ENCODE measurements at places on chromosomes 4 and X.

- DNase-seq: no peak
Observed at GRCh38 chr4:85901500-85901899, 426.6 kb downstream of the ARHGAP24 start.

DNA sequence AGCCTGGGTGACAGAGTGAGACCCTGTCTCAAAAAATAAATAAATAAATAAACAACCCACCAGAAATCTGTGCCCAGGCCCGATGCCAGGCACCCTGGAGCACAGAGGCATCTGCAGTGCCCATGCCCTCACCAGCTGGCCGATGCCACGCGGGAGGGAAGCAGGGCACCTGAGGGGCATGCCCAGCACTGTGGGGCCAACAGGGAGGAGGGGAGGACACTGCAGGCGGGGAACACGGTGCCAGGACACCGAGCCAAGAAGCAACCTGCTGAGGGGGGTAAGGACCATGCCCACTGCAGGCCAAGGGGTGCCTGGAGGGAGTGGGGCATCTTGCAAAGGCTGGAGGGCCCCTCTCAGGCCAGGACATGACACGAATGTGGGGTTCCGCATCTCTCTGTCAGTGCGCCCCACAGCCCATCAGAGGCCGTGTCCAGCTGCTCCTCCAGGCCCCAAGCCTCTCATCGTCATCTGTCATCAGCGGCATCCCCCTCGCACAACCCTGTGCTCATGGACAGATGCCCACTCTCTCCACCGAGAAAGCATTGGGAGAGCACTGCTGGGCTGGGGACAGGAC lies 13.3 kb upstream of the DUSP9 start:
- DNase-seq: no peak

GRCh38 chr4:3401436-3402171 lies 40.2 kb upstream of the HGFAC start:
- DNase-seq: no peak

DNA sequence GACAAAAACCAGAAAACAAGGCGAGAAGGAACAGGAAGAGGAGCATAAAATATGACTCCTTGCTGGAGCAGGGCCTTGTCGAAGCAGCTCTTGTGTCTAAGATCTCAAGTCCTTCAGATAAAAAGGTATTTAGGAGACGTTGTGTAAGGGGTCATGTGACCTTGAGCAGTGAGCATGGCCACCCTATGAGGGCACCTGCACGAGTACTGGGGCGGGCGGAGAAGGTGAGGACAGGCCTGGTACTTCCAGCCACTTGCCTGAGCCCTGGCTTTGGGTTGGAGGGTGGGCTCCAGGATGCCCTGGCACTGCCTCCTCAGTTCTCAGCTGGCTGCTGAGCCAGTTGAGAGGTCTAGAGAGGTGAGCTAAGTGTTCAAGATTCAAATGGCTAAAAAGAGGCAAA lies 29.9 kb downstream of the NSD2 start:
- DNase-seq: no peak

DNA sequence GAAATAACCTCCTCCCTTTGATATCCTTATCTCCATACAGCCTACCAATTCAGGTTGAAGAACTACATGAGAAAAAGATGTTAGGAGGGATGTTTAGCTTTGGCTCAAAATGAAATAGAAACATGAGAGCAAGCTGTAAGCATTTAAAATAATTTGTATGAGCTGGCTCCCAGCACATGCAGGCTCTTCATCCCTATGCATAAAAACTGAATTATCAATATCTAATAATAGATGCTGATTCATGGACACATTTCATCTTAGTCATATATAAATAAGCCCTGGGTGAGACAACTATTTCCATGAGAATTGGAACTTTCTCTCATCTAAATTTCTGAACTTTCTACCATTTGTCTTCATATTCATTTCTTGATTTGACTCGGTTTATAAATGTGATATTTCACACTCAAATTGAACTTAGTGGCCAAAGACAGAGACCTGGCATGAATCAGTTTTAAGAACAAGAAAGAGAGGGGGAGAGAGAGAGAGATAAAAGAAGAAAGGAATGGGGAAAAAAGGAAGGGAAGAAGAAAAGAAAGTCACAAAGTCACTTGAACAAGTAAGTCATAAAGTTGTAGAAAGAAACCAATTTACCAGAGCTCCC lies 48.9 kb upstream of the GPR174 start:
- no peak for DNase-seq

DNA sequence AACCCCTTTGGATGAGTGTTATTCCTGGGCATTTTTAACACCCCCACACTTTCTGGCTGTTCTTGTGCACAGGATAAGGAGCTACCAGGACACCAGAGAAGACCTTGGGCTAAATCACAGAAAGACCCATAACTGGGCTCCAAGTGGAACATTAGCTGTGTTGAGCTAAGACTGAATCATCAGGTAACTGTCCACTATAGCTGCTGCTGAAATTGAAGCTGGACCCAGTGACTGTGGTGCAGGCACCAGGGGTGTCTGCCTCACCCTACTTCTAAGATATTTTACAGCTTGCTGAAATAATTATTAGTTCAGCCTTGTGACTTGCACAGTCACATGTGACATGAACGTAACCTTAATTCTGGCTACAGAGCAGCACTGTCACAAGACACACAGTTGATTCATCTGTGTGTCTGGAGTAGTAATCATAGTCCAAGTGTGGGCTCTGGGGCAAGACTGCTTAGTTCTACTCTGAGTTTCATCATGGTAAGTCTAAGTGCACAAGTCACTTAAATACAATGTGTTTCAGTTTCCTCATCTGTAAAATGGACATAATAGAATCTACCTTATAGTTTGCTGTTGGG lies 127.4 kb downstream of the SLC39A8 start:
- DNase-seq: no peak

DNA sequence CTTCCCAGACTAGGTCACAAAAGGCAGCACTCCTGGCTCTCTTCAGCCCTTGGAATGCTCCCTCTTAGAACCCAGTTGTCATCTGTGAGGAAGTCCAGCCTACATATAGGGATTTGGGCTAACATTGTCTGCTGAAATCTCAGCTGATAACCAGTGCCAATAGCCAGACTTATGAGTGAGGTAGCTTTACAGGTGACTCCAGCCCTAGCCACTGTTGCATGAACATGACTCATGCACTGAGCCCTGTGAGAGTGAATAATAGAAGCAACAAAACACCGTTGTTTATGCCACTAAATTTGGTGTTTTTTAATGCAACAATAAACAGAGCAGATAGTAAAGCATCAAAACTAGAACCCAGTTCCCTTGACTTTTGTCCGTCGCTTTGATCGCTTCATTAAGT lies 433.2 kb downstream of the STIM2 start:
- no peak for DNase-seq

GRCh38 chr4:105184316-105184980 lies 37.8 kb downstream of the TET2 start:
- no peak for DNase-seq

DNA sequence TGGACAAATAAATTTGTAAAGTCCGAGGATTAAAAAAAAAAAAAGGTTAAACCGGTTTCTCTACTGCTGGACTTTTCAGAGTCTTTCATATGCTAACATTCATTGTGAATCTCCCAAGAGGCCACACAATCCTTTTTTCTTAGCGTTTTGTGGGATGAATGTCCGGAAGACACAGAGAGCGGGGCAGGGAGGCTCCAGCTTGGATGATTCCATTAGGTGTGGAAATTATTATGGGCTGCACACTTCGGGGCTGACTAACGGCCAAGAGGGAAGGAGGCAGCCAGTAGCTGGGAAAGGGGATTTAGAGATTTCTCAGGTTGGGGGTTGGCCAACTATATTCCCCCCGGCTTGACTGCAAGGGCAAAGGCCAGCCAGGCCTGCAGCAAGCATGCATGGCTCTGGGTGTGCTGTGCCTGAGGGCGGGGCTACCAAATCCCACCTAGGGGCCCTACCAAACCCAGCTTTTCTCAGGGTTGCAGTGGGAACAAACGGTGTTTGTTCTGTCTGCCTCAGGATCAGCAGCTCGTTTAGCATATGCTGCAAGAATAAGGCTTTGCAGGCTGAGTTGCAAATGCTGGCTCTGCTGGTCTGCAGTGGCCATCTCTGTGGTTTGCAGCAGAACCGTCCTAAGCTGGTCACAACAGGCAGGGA lies 28.6 kb downstream of the NYX start:
- DNase-seq: no peak

GRCh38 chr4:137774501-137774900 lies 242.2 kb upstream of the PCDH18 start:
- DNase-seq: no peak
